ENCODE measurements at places on chromosomes 7 and 10.

- no peak for DNase-seq
These were observed 882 bp upstream of the LRRC61 start for GRCh38 chr7:150322114-150322832.

- no peak for DNase-seq
These were observed 203.1 kb upstream of the NEBL start for GRCh38 chr10:21100190-21100589.

DNA sequence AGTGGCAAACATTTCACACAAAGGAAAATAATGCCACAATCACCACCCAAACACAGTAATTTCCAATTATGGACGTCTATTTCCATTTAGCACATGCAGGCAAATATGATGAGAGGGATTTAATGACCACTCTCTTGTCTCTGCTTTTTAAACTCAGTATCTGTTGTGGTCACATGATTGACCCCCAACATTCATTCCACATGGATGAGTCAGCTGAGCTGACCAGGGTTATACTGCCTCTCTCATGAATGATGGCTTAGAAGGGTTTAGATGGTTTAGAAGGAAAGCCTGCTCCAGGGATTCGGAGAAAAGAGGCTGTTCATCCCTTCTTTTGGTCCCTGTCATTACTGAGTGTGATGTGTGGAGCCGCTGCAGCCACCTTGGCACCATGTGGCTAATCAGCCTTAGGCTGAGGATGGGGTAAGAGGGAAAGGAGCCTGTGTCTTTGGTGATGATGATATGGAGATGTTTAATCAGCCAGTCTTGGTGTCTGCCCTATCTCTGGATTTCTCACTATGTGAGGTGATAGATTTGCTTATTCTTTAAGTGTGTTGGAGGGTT lies 38.2 kb upstream of the JAKMIP3 start:
- no peak for DNase-seq

DNA sequence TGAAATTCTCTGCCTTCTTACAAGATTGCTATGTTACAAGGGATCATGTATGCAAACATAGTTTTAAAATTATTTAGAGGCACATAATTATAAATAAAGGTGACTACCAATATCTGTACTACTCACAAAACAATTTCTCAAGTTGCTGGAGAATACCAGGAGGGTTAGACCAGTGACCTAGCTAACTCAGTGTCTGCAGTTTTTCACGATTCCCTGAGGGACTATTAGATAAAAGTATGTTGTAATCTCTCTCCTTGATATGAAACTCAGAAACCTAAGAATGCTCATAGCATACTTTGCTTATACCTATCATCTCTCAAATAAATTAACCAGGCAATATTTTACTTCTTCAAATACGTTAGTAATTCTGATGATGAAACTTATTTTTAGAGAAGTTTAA lies 534.0 kb upstream of the ANKRD30A start:
- no peak for DNase-seq

Data from 8988T (cell line).